T-helper 17 cell (primary cell): ENCODE measurements at places on chromosomes 3 and 15.

GRCh38 chr3:37907906-37908305 is 46.2 kb downstream of the CTDSPL start:
- no peak for DNase-seq
- H3K36me3 ChIP-seq: no peaks in the 10 kb centered on the region
- H3K27ac ChIP-seq: no peak overlapping the region
- H3K27me3 ChIP-seq: peaks cover 13% of the 10 kb centered on the region
- no peak overlapping the region for H3K4me3 ChIP-seq

GRCh38 chr3:146523531-146523930 is 20.9 kb downstream of the PLSCR1 start:
- no peak for DNase-seq
- H3K36me3 ChIP-seq: peaks cover 8% of the 10 kb centered on the region
- H3K27ac ChIP-seq: no peak overlapping the region
- no peaks in the 10 kb centered on the region for H3K4me1 ChIP-seq
- no peaks in the 10 kb centered on the region for H3K27me3 ChIP-seq

GRCh38 chr3:141333836-141334626 is 34.3 kb upstream of the ZBTB38 start:
- H3K27ac ChIP-seq: no peak overlapping the region
- H3K4me1 ChIP-seq: peaks cover 4% of the 10 kb centered on the region
- no peak overlapping the region for H3K4me3 ChIP-seq
- DNase-seq: no peak

GRCh38 chr3:128001576-128001975 is 50.7 kb upstream of the SEC61A1 start:
- H3K36me3 ChIP-seq: peaks cover 2% of the 10 kb centered on the region
- H3K27ac ChIP-seq: no peak overlapping the region
- no peak for DNase-seq
- peaks cover 18% of the 10 kb centered on the region for H3K27me3 ChIP-seq

DNA sequence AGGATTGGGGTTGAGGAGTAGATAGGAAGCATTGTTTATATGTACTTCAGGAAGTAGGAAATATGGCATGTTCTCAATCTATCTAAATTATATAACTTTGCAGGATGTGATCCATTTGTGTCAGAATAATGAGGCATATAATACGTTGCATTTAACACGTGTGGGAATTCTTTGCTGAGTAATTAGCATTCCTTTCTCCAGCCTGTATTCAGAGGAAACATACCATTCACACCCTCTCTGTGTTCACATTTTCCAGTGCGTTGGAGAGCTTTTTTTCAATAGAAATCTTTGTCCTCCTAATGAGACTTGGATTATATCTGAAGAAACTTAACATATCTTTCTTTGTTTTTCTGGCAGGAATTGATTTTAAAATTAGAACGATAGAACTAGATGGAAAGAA is 33.0 kb upstream of the APH1B start:
- no peak for DNase-seq
- H3K27me3 ChIP-seq: no peaks in the 10 kb centered on the region
- H3K27ac ChIP-seq: peak overlapping the region; percentile 86

GRCh38 chr3:53718462-53718861 is 127.8 kb downstream of the CHDH start:
- H3K27ac ChIP-seq: no peak overlapping the region
- peaks cover 4% of the 10 kb centered on the region for H3K4me1 ChIP-seq
- peaks cover 18% of the 10 kb centered on the region for H3K27me3 ChIP-seq

DNA sequence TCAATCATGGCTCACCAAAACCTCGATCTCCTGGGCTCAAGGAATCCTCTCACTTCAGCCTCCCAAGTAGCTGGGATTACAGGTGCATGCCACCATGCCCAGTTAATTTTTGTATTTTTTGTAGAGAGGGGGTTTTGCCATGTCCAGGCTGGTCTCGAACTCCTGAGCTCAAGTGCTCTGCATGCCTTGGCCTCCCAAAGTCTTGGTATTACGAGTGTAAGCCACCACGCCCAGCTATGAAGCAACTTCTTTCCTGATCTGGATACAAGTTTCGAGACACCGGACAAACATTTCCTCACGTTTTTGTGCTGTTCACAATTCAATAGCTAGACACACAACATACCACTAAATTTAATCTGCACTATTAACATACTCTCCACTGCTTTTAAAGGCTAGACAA is 3.4 kb upstream of the SYNM start:
- peaks cover 2% of the 10 kb centered on the region for H3K36me3 ChIP-seq
- peaks cover 67% of the 10 kb centered on the region for H3K27me3 ChIP-seq
- H3K27ac ChIP-seq: no peak overlapping the region
- no peak overlapping the region for H3K4me3 ChIP-seq
- no peak for DNase-seq
- H3K4me1 ChIP-seq: peaks cover 7% of the 10 kb centered on the region

DNA sequence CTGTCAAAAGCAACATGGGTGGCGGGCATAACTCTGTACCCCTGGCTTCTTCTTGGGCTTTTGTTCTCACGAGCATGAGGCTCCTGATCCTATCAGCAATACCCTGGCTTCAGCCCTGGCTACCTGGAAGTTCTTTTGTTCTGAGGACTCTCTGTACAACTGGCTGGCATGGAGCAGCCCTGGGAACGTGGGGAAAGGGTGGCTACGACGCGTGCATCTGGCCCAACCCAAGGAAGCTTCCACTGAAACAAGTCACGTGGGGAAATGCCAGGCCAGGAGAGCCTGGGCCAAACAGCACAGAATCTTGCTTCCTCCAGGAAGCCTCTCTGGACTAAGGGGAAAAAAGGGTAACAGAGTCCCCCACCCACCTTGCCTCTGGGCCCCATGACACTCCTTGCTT is 22.7 kb upstream of the ATP2B2 start:
- peaks cover 69% of the 10 kb centered on the region for H3K27me3 ChIP-seq
- H3K27ac ChIP-seq: no peak overlapping the region
- no peak overlapping the region for H3K4me3 ChIP-seq
- H3K4me1 ChIP-seq: no peaks in the 10 kb centered on the region

DNA sequence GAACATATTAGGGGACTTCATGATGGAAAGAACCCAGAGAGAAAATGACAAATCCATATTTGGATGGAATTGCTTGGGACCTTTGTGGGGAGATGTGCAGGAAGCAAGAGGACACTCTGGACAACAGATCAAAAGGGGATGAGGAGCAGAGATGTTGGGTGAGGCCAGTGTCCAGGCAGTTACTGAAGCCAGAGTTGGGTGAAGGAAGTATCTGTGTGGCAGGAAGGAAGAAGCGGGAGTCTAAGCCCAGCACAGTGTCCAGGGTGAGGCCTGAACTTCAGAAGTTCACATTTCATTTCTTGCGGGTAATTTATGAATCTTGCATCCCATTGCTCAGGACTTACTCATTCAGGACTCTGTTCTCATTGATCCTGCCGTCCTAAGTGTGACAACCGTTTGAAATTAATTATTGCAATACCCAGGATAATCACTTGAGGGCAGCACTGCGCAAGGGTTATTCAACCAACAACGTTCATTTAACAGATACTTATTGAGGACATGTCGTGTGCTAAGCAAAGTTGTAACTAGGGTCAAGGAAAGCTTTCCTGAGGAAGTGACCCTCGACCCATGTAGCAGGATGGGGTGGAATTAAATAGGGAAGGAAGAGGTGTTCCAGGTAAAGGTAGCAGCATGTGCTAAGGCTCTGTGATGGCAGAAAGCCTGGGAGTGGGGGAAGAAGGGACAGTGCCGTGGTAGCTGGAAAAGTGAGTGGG is 61.3 kb upstream of the CMTM8 start:
- H3K36me3 ChIP-seq: no peaks in the 10 kb centered on the region
- H3K4me3 ChIP-seq: peak overlapping the region; percentile 94
- no peak for DNase-seq
- peaks cover 14% of the 10 kb centered on the region for H3K4me1 ChIP-seq
- no peaks in the 10 kb centered on the region for H3K27me3 ChIP-seq
- H3K27ac ChIP-seq: peak overlapping the region; percentile 86

- H3K4me3 ChIP-seq: no peak overlapping the region
- H3K27ac ChIP-seq: no peak overlapping the region
- DNase-seq: peak; percentile 4
- peaks cover 34% of the 10 kb centered on the region for H3K27me3 ChIP-seq
- no peaks in the 10 kb centered on the region for H3K4me1 ChIP-seq
Observed at GRCh38 chr3:126341755-126342150, 15.5 kb downstream of the KLF15 start.

- H3K36me3 ChIP-seq: peaks cover 3% of the 10 kb centered on the region
- H3K27me3 ChIP-seq: peaks cover 20% of the 10 kb centered on the region
- no peak overlapping the region for H3K4me3 ChIP-seq
- no peak overlapping the region for H3K27ac ChIP-seq
Observed at GRCh38 chr3:121562148-121562547, 5.6 kb upstream of the ARGFX start.

GRCh38 chr3:57699591-57699990 is 6.7 kb upstream of the DENND6A start:
- H3K27ac ChIP-seq: no peak overlapping the region
- H3K27me3 ChIP-seq: peaks cover 8% of the 10 kb centered on the region
- H3K36me3 ChIP-seq: peaks cover 3% of the 10 kb centered on the region
- no peaks in the 10 kb centered on the region for H3K4me1 ChIP-seq

- no peaks in the 10 kb centered on the region for H3K36me3 ChIP-seq
- no peaks in the 10 kb centered on the region for H3K27me3 ChIP-seq
- no peak for DNase-seq
- H3K4me1 ChIP-seq: no peaks in the 10 kb centered on the region
Observed at GRCh38 chr3:157999246-157999645, 107.0 kb downstream of the SHOX2 start.

- peaks cover 11% of the 10 kb centered on the region for H3K4me1 ChIP-seq
- no peak overlapping the region for H3K4me3 ChIP-seq
- H3K27ac ChIP-seq: no peak overlapping the region
- H3K36me3 ChIP-seq: no peaks in the 10 kb centered on the region
- H3K27me3 ChIP-seq: no peaks in the 10 kb centered on the region
- DNase-seq: no peak
Observed at GRCh38 chr3:119681279-119681678, 4.1 kb upstream of the COX17 start.

DNA sequence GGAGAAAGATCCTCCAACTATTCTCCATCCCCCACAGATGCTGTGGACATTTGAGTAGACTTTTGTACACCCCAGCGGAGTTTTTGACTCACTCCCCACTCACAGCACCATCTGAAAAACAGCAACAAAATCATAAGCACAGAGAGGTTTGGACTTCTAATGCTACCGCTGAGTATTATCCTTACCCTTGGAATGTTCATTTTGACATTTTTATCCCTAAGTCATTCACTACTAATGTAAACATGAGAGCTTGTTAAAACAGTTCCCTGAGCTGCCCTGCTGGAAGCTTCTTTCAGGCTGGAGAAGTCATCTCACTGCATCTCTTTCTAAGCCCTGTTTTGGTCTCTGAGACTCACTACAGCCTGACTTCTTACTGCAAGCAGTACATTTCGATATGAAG is 1045.9 kb downstream of the MCTP2 start:
- no peak overlapping the region for H3K27ac ChIP-seq
- DNase-seq: no peak
- peaks cover 22% of the 10 kb centered on the region for H3K27me3 ChIP-seq

DNA sequence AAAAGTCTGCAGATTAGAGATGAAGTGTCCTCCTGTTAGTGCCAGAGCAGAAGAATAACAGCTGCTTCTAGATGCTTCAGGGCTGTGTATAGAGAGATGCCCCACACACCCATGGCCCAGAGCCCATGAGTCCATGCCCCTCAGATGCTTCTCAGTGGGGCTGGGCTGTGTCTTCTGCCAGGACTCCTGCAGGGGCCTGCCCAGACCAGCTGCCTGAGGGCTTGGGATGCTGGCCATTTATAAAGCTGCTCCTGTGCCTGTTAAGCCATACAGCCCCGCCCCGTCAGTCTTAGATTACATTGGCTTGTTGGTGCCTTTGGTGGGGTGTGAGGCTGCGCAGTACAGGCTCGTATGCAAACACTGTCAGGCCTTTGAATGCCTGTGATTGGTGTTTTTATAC is 318.0 kb upstream of the CTDSPL start:
- H3K4me1 ChIP-seq: no peaks in the 10 kb centered on the region
- H3K27ac ChIP-seq: no peak overlapping the region
- H3K27me3 ChIP-seq: peaks cover 25% of the 10 kb centered on the region
- DNase-seq: no peak
- no peak overlapping the region for H3K4me3 ChIP-seq
- no peaks in the 10 kb centered on the region for H3K36me3 ChIP-seq

GRCh38 chr15:29815000-29815710 is 7.1 kb downstream of the TJP1 start:
- H3K36me3 ChIP-seq: no peaks in the 10 kb centered on the region
- peaks cover 53% of the 10 kb centered on the region for H3K27me3 ChIP-seq
- no peak overlapping the region for H3K27ac ChIP-seq
- H3K4me1 ChIP-seq: no peaks in the 10 kb centered on the region

- no peak for DNase-seq
- H3K4me3 ChIP-seq: no peak overlapping the region
- no peaks in the 10 kb centered on the region for H3K36me3 ChIP-seq
Observed at GRCh38 chr3:19539518-19540392, 391.4 kb downstream of the KCNH8 start.

- H3K4me3 ChIP-seq: no peak overlapping the region
- no peaks in the 10 kb centered on the region for H3K4me1 ChIP-seq
- no peak overlapping the region for H3K27ac ChIP-seq
Observed at GRCh38 chr15:98555173-98555515, 93.2 kb upstream of the IGF1R start.

DNA sequence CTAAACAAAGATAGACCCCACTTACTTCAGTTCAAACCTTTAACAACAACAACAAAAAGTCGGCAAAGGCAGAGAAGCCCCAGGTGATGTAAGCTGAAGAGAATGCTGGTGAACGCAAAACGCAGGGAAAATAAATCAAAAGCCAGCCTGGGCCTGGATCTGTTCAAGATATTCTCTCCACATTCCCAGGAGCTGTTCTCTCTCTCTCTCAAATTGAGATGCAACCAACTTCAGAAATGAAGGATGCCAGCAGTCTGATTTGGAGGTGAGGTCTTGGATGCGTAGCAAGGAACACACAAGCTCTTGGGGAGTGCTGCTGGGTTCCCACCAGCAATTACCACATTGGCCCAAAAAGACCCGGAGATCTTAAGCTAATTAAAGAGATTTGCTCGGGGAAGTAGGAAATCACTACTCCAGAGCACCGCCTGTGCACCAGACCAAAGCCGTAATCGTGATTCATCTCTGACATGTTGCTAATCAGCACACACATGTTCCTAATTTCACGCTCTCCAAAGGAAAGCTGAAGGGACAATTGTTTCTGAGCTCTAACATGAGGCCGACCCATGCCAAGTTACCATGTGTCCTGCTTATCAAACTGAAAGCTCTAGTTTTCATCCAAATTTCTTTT is 37.1 kb downstream of the IL17RD start:
- H3K36me3 ChIP-seq: peaks cover 6% of the 10 kb centered on the region
- H3K4me3 ChIP-seq: no peak overlapping the region
- no peak overlapping the region for H3K27ac ChIP-seq
- H3K4me1 ChIP-seq: peaks cover 3% of the 10 kb centered on the region
- DNase-seq: no peak
